Chondrocyte (in vitro differentiated cells): ENCODE measurements at places on chromosomes 6 and 20. TPM values are rescaled to one million over a fixed set of nuclear protein-coding genes. Genes with fewer than 3 reads are reported as not detected.
A peak's percentile ranks its signal among the peaks of the same experiment; 100 is the strongest.

- DNase-seq = peak; percentile 68
Observed at GRCh38 chr6:167669870-167670802, 156.6 kb upstream of the AFDN start.

DNA sequence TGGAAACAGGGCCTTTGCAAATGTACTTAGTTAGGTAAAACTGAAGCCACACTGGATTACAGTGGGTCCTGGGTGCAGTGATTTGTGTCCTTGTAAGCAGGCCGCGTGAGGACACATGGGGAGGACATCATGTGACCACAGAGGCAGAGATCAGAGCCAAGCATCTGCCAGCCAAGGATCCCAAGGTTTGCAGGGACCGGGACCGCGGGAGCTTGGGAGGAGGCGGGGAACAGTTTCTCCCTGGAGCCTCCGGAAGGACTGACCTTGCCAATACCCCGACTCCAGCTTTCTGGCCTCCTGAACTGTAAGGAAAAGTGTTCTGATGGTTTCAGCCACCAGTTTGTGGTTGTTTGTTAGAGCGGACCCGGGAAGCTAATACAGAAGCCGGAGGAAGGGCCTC is 500.9 kb downstream of the PREX1 start:
- DNase-seq = no peak

GRCh38 chr6:54074578-54075195 is 36.6 kb upstream of the MLIP start:
- no peak for DNase-seq

GRCh38 chr6:161215876-161216615 is 57.8 kb downstream of the AGPAT4 start:
- no peak for DNase-seq

DNA sequence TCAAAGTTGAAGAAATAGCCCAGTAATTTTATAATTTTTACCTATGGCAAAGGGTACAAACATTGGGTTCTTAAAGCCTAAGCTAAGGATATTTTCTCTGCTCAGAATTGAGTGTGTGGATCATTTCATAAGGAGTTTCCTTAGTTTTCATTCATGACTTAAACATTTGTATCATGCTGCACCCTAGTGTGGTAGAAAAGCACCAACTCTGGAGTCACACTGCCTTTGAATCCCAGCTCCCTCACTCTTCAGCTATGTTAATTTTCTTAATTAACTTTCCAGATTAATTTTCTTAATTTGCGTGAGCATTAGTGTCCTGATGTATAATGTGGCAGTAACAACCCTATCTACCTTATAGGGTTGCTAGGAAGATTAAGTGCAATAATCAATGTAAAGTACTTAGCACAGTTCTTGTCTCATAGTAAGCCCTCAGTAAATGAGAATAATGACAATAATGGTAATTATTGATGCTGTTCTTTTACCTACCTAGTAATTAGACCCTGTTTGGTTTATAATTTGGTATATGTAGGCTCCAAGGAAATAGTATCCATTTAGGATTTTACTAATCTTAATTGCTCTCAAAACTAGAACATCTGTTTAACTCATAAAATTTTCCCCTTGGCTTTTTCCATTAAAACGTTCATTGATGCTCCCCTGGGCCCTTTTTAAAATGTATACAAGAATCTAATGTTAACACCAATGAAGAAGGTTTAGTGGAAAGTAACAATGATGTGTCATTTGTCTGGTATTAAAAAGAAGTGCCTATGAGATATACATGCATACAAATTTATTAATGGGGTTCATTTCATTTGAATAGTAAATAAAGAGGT is 31.6 kb downstream of the DSE start:
- no peak for DNase-seq

- DNase-seq = no peak
Observed at GRCh38 chr6:54758340-54758739, 88.2 kb upstream of the FAM83B start.

DNA sequence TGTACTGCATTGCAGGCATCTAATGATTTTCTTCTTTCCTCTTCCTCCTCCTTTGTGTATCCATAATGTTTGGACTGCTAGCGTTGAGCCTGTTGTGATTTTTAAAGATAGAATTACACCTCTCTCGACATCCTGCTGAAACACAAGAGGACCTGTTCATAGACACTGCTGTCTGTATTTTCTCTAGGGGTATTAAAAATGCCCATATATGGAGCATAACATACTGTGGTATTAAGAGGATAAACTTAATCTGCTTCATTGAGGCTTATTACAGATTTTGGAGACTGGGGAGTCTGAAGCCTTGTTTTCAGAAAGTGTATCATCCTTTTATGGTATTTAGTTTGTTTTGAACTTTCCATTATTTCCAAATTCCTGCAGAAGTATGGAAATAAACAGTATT is 414.3 kb downstream of the CDKAL1 start:
- DNase-seq = no peak

GRCh38 chr6:52547647-52548352 is 29.1 kb downstream of the TRAM2 start:
- DNase-seq = no peak

DNA sequence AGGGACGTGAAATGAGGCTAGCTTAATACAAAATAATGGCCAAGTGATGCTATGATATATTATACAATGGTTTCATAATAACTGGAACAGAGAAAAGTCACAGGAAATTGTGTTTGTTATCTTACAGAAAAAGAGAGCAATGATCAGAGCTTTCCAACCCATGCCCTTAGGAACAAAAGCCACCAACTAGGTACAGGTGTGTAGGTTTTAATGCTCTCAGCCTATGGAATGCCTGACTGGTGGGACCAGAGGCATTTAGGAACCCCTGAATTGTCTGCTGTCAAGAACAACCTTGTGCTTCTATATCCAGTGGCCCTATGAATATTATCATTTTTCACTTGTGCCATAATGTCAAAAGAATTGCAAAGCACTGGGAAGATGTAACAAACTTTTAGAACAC is 133.0 kb upstream of the RUNX2 start:
- no peak for DNase-seq

BPI gene
- total RNA-seq = 0.55 to 0.74 TPM (median 0.68 TPM) in 3 replicates

TMC2 gene
- not detected in 3 replicates for total RNA-seq

ZNF165 gene
- total RNA-seq = 0.25 to 0.39 TPM (median 0.26 TPM) in 3 replicates

GCLC gene
- total RNA-seq = 35.2 to 39.0 TPM (median 37.1 TPM) in 3 replicates

PRR18 gene
- 0.36 to 0.70 TPM in 2 of 3 replicates, not detected in the other for total RNA-seq

PTCRA gene
- total RNA-seq = not detected in 3 replicates

RWDD2A gene
- 6.4 to 7.8 TPM (median 6.5 TPM) in 3 replicates for total RNA-seq
